Activated CD8-positive, alpha-beta memory T cell treated with anti-CD3 and anti-CD28 coated beads, Interleukin-2, amount 10 ng/mL, durations not matched to agents 7 days and 5 days (primary cell): ENCODE measurements at places on chromosomes 7 and 10.

DNA sequence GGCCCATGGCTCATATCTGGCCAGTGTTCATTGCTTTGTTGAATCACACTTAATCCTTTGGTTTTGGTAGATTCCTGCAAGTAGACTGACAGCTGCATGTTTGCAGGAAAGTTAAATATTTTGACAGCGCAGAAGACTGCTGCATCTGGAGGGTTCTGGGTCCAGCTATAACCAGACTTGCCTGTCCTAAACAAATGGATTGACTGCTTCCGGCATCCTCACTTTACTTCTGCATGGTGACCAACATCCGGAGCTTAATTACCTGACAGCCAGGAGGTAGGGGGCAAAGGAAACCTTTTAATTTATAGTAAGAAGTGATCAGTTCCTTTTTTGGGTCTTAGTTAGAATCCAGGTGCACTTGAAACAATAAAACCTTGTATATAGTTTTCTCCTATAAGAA is 263.3 kb downstream of the SNX10 start:
- H3K27ac ChIP-seq = no peak overlapping the region
- DNase-seq = no peak
- H3K4me1 ChIP-seq = no peaks in the 10 kb centered on the region
- H3K27me3 ChIP-seq = peaks cover 35% of the 10 kb centered on the region
- H3K4me3 ChIP-seq = no peak overlapping the region

- peaks cover 13% of the 10 kb centered on the region for H3K27me3 ChIP-seq
- peaks cover 7% of the 10 kb centered on the region for H3K36me3 ChIP-seq
- no peak for DNase-seq
- H3K4me1 ChIP-seq = no peaks in the 10 kb centered on the region
- H3K27ac ChIP-seq = no peak overlapping the region
- H3K4me3 ChIP-seq = no peak overlapping the region
Observed at GRCh38 chr7:90396420-90396819, 6.8 kb upstream of the CLDN12 start.

DNA sequence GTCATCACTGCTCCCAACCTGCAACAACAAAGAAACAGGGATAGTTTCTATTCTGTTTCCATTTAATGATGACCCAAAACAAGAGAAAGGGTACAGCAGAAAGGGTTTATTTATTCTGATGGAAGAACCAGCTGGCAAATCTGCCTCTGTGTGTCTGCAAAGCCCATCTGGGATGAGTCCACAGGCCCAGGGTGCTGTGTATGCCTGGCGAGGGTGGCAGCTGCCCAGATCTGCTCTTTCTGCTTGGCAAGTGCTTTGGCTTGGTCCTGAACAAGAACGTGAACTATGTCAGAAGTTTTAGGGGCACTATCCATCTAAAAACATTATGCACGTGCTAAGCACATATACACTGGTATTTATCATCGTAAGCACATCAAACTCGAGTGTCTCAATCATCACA is 333.8 kb downstream of the CXCL12 start:
- no peaks in the 10 kb centered on the region for H3K4me1 ChIP-seq
- no peak overlapping the region for H3K27ac ChIP-seq
- no peak for DNase-seq
- peaks cover 24% of the 10 kb centered on the region for H3K27me3 ChIP-seq

- H3K27me3 ChIP-seq = peaks cover 31% of the 10 kb centered on the region
- H3K4me3 ChIP-seq = no peak overlapping the region
- no peak overlapping the region for H3K27ac ChIP-seq
- no peak for DNase-seq
Observed at GRCh38 chr10:28806488-28806941, 129.2 kb downstream of the BAMBI start.

GRCh38 chr7:20083781-20084180 is 133.4 kb downstream of the MACC1 start:
- peaks cover 3% of the 10 kb centered on the region for H3K4me1 ChIP-seq
- H3K36me3 ChIP-seq = no peaks in the 10 kb centered on the region
- H3K27me3 ChIP-seq = no peaks in the 10 kb centered on the region
- H3K27ac ChIP-seq = no peak overlapping the region
- no peak for DNase-seq
- H3K4me3 ChIP-seq = no peak overlapping the region

DNA sequence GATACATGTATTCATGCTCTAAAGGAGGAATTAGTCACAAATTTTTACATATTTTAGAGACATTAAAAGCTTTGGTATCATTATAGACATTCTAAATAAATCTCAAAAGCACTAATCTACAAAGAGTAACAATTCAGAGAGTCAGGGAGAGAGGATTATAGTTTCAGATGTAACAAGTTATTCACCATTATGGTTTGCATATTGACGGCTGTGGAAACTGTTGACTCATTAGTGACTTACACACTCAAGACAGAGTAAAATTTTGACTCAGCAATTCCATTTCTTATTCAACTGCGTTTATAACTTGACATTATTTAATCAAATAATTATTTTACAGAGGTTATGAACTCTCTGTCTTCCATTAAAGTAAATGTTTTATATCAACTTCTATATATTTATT is 95.4 kb upstream of the SEMA3C start:
- H3K4me3 ChIP-seq = no peak overlapping the region
- no peaks in the 10 kb centered on the region for H3K36me3 ChIP-seq
- H3K27ac ChIP-seq = no peak overlapping the region
- no peaks in the 10 kb centered on the region for H3K4me1 ChIP-seq
- DNase-seq = no peak

DNA sequence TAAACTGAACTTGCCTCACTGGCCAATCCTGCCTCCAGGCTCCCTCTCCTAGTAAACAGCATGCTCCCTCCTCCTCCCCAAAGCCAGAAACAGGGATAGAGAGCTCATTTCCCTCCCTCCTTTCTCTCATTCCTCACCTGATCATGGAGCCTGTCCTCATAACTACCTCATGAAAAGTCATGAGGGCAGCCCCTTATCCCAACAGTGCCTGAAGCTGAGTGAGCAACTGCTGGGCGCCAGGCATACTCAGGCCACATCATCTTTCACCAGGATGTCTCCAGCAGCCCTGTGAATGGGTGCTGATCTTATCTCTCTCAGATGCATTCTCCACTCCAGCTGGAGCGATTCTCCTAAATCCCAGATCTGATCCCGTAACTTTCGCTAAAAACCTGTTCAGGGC is 307.2 kb downstream of the PRPF18 start:
- H3K4me3 ChIP-seq = no peak overlapping the region
- DNase-seq = no peak
- peaks cover 2% of the 10 kb centered on the region for H3K4me1 ChIP-seq
- H3K36me3 ChIP-seq = no peaks in the 10 kb centered on the region

GRCh38 chr10:73287441-73287840 is 35.0 kb upstream of the MRPS16 start:
- no peak overlapping the region for H3K4me3 ChIP-seq
- H3K27ac ChIP-seq = no peak overlapping the region
- H3K27me3 ChIP-seq = no peaks in the 10 kb centered on the region
- no peak for DNase-seq
- no peaks in the 10 kb centered on the region for H3K4me1 ChIP-seq

- H3K4me3 ChIP-seq = no peak overlapping the region
- no peaks in the 10 kb centered on the region for H3K36me3 ChIP-seq
- no peaks in the 10 kb centered on the region for H3K4me1 ChIP-seq
- H3K27ac ChIP-seq = no peak overlapping the region
- no peak for DNase-seq
Observed at GRCh38 chr7:17624379-17624778, 315.9 kb downstream of the SNX13 start.

DNA sequence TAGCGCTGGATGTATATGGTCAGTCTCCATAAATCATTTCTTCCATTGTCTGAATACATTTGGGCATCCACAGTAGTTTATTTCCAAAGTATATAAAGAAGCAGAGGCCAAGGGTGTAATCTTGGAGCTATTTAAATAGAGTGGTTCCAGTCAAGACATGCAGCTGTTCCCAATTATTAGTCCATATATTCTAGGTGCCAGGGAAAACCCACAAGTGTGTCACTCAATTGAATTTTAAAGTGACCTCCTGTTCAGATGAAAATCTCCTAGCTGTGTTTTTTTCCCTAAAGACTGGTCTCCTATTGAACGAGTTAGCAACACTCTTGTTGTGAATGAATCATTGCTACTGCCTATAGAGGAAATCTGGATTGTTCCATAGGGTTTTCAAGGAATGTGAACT is 260.2 kb upstream of the BMPER start:
- H3K27ac ChIP-seq = no peak overlapping the region
- no peak for DNase-seq
- no peaks in the 10 kb centered on the region for H3K4me1 ChIP-seq
- H3K27me3 ChIP-seq = no peaks in the 10 kb centered on the region

DNA sequence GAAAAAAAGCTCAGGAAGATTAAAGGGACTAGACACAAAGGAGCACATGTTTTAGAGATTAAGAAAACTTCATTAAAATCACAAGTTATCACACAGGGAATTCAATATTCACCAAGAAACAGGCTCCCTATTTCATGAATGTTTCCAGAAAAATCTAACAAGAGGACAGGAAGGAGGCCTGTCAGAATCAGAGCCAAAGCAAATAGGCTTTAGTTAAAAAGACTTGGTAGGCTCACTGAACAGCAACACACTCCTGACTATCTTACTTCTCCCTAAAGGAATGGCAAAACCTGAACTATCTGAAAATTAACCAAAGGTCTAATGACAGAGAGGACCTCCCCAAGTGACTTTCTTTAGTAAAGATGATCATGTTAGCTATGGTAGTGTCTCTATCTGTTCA is 188.3 kb upstream of the MEOX2 start:
- H3K4me3 ChIP-seq = no peak overlapping the region
- no peak overlapping the region for H3K27ac ChIP-seq
- H3K36me3 ChIP-seq = no peaks in the 10 kb centered on the region
- no peak for DNase-seq

DNA sequence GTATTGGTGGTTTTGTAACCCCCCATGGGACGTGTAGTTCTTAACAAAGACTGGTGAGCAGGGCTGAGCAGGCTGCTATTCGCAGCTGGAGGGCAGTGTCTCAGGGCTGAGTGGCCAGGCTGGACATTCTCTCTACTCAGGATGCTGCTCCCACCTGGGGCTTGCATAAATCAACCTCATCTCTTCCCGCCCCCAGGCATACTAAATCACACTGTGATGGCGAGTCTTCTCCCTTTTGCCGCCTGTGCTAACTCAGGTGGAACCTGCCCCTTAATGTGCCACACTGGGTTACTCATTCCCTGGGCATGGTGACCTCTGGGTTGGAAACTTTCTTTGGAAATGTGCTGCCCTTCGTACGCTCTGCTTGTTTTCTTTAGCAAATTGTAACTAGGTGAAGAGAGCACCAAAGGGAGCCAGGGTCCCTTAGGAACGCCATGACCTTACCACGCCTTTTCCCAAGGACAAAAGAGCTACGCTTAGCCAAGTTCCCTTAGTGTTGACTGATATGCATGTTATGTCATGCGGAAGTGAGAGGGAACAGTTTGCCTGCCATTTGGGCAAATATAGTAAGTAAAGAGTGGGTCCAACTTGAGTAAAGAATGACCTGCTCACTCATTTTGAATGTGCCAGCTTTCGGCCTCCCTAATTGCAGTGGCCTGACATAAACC is 40.4 kb upstream of the COBL start:
- H3K27ac ChIP-seq = no peak overlapping the region
- H3K36me3 ChIP-seq = no peaks in the 10 kb centered on the region
- H3K27me3 ChIP-seq = no peaks in the 10 kb centered on the region
- no peak overlapping the region for H3K4me3 ChIP-seq
- DNase-seq = no peak
- H3K4me1 ChIP-seq = no peaks in the 10 kb centered on the region

GRCh38 chr10:5811387-5811821 is 1.8 kb downstream of the GDI2 start:
- H3K36me3 ChIP-seq = peaks cover 30% of the 10 kb centered on the region
- H3K4me1 ChIP-seq = peaks cover 58% of the 10 kb centered on the region
- DNase-seq = no peak
- no peaks in the 10 kb centered on the region for H3K27me3 ChIP-seq
- H3K4me3 ChIP-seq = peak overlapping the region; percentile 91

- DNase-seq = peak; percentile 34
- no peak overlapping the region for H3K27ac ChIP-seq
- H3K4me1 ChIP-seq = no peaks in the 10 kb centered on the region
Observed at GRCh38 chr7:1675036-1675671, 5.1 kb downstream of the ELFN1 start.

DNA sequence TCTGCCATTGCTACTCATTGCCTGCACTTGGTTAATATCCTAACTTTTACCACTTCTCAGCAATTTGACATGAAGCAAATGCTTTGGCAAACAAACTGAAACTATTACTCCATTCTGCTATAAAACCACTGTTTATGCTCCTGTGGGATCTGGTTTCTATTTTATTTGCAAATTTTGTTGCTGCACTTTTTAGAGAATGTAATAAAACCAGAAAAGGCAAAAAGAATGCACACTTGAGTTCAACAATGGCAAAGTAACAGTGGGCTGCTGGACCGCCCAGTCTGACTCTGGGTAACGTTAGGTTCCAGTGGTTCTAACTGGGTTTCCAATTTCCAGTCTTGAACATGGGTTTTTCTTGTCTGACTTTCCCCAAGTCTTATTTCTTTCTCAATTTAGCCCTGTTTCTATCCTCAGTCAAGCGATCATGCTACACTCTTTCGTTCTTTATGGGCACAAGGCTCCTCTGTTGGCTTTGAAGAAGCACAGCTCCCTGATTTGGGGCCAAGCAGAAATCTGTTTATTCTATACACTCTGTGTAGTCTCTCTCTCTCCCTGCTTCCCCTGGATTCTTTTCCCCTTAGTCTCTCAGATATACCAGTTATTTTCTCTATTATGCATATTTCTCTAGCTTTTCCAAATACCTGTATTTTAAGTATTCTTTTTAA is 129.2 kb upstream of the FAM3C start:
- H3K27ac ChIP-seq = no peak overlapping the region
- H3K36me3 ChIP-seq = peaks cover 20% of the 10 kb centered on the region
- DNase-seq = no peak
- no peaks in the 10 kb centered on the region for H3K27me3 ChIP-seq

DNA sequence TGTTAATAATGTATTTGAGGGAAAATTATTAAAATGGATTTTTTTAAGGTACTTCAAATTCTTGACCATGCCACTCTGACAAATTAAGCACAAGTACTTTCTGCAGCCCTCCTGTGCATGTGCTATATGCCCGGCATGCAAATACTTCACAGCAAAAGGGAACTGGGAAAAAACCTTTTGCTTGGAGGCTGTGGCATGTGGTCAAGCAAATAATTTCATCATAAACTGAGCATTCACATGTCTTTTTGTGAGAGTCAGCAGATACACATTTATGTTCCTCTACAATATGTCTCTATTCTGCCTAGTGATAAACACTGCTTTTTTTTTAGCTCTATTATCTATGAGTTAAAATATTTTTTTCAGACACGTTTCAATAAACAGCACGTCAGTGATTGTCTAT is 53.7 kb upstream of the SEMA3A start:
- no peak overlapping the region for H3K27ac ChIP-seq
- DNase-seq = no peak
- no peaks in the 10 kb centered on the region for H3K36me3 ChIP-seq
- H3K4me3 ChIP-seq = no peak overlapping the region
- H3K4me1 ChIP-seq = no peaks in the 10 kb centered on the region

- peaks cover 10% of the 10 kb centered on the region for H3K4me1 ChIP-seq
- no peaks in the 10 kb centered on the region for H3K36me3 ChIP-seq
- H3K27me3 ChIP-seq = peaks cover 6% of the 10 kb centered on the region
- DNase-seq = no peak
- H3K27ac ChIP-seq = no peak overlapping the region
Observed at GRCh38 chr10:44982114-44982460, 3.5 kb upstream of the DEPP1 start.
